B cell (primary cell): ENCODE measurements at places on chromosomes 2 and 18. TPM values are rescaled to one million over a fixed set of nuclear protein-coding genes. Genes with fewer than 3 reads are reported as not detected.

SPATA3 gene
- not detected in 2 replicates for total RNA-seq

CDH2 gene
- total RNA-seq = not detected in 2 replicates

- peaks cover 7% of the 10 kb centered on the region for H3K4me1 ChIP-seq
- H3K27me3 ChIP-seq = no peaks in the 10 kb centered on the region
Observed at GRCh38 chr2:30185178-30185577, 38.4 kb downstream of the YPEL5 start.

DNA sequence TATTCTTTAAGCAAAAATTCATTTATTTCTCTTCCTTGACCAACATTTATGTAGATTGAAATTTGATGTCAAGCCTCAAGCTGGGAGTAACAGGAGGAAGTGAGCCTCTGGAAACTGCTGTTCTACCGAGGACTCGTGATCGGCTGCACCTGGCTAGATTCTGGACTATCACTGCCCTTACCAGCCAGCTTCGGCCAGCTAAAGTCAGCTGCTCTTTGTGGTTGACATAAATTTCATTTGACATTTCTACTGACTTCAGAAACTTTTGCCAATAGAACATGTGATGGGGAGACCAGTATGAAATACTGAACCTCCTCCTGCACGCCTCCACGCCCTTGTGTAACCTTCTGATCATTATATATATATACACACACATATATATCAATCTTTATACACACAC is 74.2 kb upstream of the RGPD5 start:
- H3K36me3 ChIP-seq = no peaks in the 10 kb centered on the region
- H3K4me3 ChIP-seq = no peak overlapping the region
- H3K27me3 ChIP-seq = no peaks in the 10 kb centered on the region
- H3K27ac ChIP-seq = no peak overlapping the region
- DNase-seq = no peak

- H3K36me3 ChIP-seq = peaks cover 6% of the 10 kb centered on the region
- DNase-seq = peak; percentile 15
- H3K4me3 ChIP-seq = no peak overlapping the region
- no peaks in the 10 kb centered on the region for H3K27me3 ChIP-seq
Observed at GRCh38 chr2:38850045-38850444, 25.7 kb downstream of the DHX57 start.

DNA sequence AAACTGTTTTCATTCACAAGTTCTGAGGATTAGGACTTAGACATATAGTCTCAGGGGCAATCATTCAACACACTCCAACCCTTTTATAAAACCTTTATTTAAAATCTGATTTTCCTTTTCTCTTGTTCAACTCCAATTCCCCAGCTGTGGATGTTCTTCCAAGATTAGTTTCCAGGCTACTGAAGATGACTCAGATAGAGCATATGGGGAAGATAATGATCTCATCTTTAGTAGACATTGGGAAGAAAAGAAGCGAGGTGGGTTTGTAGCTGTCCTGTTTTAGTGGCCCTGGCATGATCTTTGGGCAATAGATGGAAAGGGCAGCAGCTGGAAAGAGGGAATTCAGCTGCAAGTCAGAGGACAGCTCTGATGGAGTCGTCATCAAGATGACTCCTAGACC is 247.7 kb upstream of the CCDC68 start:
- no peak overlapping the region for H3K27ac ChIP-seq
- DNase-seq = no peak
- H3K4me1 ChIP-seq = no peaks in the 10 kb centered on the region
- no peak overlapping the region for H3K4me3 ChIP-seq
- H3K36me3 ChIP-seq = no peaks in the 10 kb centered on the region
- H3K27me3 ChIP-seq = no peaks in the 10 kb centered on the region

DNA sequence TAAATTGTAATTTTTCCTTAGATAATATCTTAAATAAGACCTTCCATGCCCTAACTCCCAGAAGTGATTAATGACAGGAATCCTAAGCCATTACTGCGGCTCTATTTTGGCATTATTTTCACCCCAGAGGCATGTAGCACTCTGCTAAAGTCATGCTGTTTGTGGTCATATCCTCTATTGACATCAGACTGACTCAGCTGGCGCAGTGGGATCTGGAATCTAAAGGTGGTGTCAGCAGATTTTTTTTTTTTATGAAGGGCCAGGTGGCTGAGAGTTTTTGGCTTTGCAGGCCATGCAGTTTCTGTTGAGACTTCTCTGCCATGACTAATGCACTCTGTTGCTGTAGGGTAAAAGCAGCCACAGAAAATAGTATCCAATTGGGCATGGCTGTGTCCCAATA is 64.1 kb upstream of the ACVR1C start:
- no peak overlapping the region for H3K4me3 ChIP-seq
- no peaks in the 10 kb centered on the region for H3K36me3 ChIP-seq
- no peaks in the 10 kb centered on the region for H3K4me1 ChIP-seq
- H3K27ac ChIP-seq = no peak overlapping the region
- H3K27me3 ChIP-seq = no peaks in the 10 kb centered on the region

DNA sequence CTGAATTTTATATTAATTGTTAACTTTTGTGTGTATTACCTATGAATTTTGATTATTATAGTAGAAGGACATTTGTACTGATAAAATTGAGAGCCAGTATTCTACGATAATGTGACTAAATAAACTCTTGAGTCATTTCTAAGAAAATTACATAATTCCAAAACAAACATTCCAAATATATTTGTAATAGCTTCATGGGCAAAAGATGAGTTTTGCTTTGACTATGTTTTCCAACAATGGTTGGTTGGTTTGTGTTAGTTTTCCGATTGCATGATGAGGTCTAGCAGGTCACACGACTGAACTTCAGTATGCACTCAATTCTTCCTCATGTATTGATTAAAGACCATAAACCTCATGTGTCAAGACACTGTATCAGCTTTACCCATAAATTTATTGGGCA is 71.7 kb upstream of the WDR75 start:
- H3K36me3 ChIP-seq = no peaks in the 10 kb centered on the region
- no peak overlapping the region for H3K27ac ChIP-seq
- no peak overlapping the region for H3K4me3 ChIP-seq
- DNase-seq = no peak

DNA sequence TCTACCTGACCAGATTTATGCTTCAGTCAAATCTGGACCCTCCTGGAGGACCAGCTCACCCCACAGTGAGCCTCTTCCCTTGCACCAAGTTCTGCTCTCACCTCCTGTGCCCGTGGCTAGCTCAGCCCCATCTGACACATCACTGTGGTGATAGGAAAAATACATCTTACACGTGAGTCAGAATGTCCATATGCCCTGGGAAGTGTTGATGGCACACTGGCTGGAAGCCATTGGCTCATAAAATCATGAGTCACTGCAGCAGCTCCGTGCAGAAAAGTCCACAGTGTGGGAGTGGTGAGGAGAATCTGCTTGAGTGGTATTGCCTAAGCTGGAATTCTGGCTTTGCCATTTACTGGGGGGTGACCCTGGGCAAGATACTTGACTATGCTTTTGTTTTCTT is 42.6 kb upstream of the RAPGEF4 start:
- no peaks in the 10 kb centered on the region for H3K4me1 ChIP-seq
- H3K36me3 ChIP-seq = no peaks in the 10 kb centered on the region
- no peaks in the 10 kb centered on the region for H3K27me3 ChIP-seq
- no peak overlapping the region for H3K27ac ChIP-seq
- DNase-seq = no peak

SLC14A1 gene
- total RNA-seq = 5.8 and 6.1 TPM in 2 replicates

CRACDL gene
- total RNA-seq = 0.07 and 0.25 TPM in 2 replicates

- no peak for DNase-seq
- no peaks in the 10 kb centered on the region for H3K36me3 ChIP-seq
- no peak overlapping the region for H3K27ac ChIP-seq
Observed at GRCh38 chr2:122743021-122743675, 987.7 kb downstream of the TSN start.

GRCh38 chr2:119489232-119489952 is 34.9 kb downstream of the SCTR start:
- peaks cover 5% of the 10 kb centered on the region for H3K27me3 ChIP-seq
- no peaks in the 10 kb centered on the region for H3K4me1 ChIP-seq
- H3K4me3 ChIP-seq = no peak overlapping the region
- DNase-seq = no peak
- no peaks in the 10 kb centered on the region for H3K36me3 ChIP-seq

GRCh38 chr2:23480957-23481797 is 96.2 kb downstream of the KLHL29 start:
- H3K4me3 ChIP-seq = no peak overlapping the region
- no peak overlapping the region for H3K27ac ChIP-seq
- H3K36me3 ChIP-seq = no peaks in the 10 kb centered on the region
- no peak for DNase-seq

GULP1 gene
- total RNA-seq = not detected in 2 replicates

DNA sequence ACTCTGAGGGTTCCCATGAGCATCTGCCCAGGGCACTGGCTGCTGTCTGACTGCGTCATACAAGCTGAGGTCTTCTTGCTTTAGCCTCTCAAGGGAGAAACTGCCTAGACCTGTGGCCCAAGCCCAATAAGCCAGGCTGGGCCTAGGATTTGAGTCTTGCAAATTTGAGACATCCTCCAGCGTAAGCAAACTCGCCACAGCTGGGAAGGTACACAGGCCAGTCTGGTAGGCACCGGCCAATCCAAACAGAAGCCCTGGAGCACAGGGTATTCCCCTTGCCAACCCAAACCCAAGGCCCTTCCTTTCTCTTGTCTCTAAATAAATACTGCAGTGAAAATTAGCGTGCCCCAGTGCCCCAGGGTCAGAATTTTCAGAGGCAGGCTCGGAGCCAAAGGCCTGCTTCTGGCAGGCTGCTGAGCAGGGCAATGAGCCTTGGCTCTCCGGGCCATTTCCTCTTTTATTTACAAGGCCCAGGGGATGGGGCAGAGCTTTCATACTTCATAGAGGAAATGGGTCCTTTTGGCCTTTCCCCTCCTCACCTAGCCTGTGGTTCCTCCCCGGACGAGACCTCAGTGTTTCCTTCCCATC is 33.3 kb downstream of the POLR1A start:
- peak overlapping the region; percentile 79 for H3K27ac ChIP-seq
- no peak overlapping the region for H3K4me3 ChIP-seq
- H3K27me3 ChIP-seq = no peaks in the 10 kb centered on the region
- H3K4me1 ChIP-seq = peaks cover 34% of the 10 kb centered on the region

DNA sequence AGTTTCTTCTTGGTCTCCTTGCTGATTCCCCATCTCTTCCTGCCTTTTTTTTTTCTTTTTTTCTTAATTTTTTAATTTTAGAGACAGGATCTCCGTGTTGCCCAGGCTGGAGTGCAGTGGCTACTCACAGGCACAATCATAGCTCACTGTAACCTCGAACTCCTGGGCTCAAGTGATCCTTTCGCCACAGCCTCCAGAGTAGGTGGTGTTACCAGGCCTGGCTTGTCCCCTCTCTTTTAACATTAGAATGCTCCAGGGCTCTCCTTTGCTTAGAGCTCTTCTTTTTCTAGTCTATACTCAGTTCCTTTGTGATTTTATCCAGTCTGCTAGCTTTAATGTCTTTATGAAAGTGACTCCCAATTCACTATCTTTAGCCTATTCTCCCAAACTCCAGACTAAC is 89.2 kb downstream of the ARHGEF33 start:
- no peak for DNase-seq
- H3K27ac ChIP-seq = no peak overlapping the region
- H3K27me3 ChIP-seq = no peaks in the 10 kb centered on the region
- H3K36me3 ChIP-seq = peaks cover 3% of the 10 kb centered on the region
- no peaks in the 10 kb centered on the region for H3K4me1 ChIP-seq

ESPNL gene
- total RNA-seq = 1.6 and 2.2 TPM in 2 replicates

DNA sequence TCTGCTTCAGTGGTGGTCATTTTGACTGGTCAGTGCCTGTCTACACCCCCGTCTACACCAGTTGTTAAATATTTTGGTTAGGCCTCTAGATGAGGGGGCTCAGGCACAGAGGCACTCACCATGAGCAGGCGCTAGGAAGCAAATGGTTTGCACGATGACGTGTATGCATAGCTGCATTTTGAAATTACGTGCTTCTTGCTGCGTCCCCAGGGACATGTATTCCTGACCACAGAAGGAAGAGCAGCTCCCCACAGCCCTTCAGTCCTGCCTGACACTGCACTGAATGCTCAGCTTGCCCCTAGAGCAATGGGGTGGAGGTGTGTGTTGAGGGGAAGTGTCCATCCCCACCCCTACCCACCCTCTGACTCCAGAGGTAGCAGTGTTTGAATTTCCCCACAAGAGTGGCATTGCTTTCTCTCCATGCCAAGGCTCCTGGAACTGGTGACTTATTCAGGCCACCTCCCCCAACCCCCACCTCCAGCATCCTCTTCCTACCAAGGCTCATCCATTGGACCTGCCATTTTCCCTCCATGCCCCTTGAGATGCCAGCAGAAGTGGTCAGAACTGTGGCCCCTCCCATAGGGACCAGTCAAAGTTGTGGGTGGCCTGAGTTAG is 11.4 kb upstream of the ZAP70 start:
- H3K4me3 ChIP-seq = no peak overlapping the region
- no peak overlapping the region for H3K27ac ChIP-seq
- DNase-seq = no peak
- no peaks in the 10 kb centered on the region for H3K36me3 ChIP-seq
- peaks cover 1% of the 10 kb centered on the region for H3K4me1 ChIP-seq
- H3K27me3 ChIP-seq = no peaks in the 10 kb centered on the region

NT5C1B gene
- not detected in 2 replicates for total RNA-seq

ALPP gene
- not detected in 2 replicates for total RNA-seq

SH3RF3 gene
- total RNA-seq = 0.07 and 0.12 TPM in 2 replicates

DIS3L2 gene
- 70.1 and 74.3 TPM in 2 replicates for total RNA-seq

DNA sequence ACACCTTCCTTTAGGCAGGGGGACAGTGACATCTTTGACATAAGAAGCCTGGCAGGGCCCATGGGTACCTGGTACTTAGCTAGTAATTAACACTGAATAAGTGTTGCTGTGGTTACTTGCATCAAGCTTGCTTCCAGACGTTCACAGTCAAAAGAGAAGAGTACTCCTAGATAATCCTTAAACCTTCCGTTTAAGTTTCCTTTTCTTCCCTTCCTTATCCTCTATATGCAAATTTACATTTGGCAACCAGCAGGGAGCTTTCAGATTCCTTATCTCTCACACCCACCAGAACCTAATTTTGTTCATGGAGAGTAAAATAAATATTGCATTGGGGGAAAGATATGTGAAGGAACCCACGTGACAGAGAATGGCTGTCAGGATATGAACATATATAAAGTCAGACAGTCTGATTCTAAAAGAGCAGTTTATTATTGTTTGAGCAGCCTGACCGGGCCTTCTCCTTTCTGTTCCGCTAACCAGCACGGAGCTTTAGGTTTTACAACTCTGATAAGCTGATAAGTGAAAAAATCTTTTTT is 7.8 kb upstream of the RAB31 start:
- H3K27me3 ChIP-seq = no peaks in the 10 kb centered on the region
- no peak for DNase-seq
- no peak overlapping the region for H3K4me3 ChIP-seq
- no peaks in the 10 kb centered on the region for H3K36me3 ChIP-seq
- H3K27ac ChIP-seq = no peak overlapping the region
- H3K4me1 ChIP-seq = peaks cover 10% of the 10 kb centered on the region

DNA sequence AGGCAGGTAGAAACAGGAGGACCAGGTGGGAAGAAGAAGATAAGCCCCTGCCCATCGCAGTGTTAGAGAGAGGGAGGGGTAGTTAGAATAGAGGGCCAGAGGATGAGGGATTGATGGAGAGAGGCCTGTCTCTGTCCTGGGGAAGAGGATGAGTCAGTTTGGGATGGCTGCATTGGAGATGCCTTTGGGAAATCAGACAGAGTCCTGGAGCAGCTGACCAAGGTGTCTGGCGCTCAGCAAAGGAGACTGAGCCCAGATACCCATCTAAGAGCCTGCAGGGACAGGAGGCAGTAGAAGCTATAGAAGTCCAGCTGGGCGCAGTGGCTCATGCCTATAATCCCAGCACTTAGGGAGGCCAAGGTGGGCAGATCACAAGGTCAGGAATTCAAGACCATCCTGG is 177.8 kb upstream of the HAAO start:
- DNase-seq = no peak
- H3K27me3 ChIP-seq = no peaks in the 10 kb centered on the region
- H3K36me3 ChIP-seq = no peaks in the 10 kb centered on the region
- no peak overlapping the region for H3K27ac ChIP-seq
- no peak overlapping the region for H3K4me3 ChIP-seq

ANKRD62 gene
- not detected in 2 replicates for total RNA-seq

NCKAP5 gene
- not detected in 2 replicates for total RNA-seq
